ENCODE measurements at places on chromosomes 6 and 20.
A peak's percentile ranks its signal among the peaks of the same experiment; 100 is the strongest.

DNA sequence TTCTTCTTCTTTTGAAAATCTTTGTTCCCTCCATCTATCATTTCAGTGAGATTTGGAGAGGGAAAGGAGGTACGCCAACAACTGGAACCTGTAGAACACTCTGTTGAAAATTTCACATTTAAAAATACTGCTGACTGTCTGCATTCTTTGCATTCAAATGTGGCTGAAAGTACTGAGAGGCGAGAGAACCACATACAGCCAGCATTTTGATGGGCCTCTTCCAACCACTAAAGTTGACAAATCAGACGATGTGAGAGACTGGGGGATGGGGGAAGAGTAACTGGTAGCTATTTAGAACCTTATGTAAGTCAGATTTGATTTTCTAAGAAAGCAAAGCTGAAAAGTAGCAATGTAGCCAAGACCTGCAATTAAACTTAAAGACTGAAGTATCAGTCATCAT, 77.5 kb downstream of the FKBP5 start:
- DNase-seq = no peak

DNA sequence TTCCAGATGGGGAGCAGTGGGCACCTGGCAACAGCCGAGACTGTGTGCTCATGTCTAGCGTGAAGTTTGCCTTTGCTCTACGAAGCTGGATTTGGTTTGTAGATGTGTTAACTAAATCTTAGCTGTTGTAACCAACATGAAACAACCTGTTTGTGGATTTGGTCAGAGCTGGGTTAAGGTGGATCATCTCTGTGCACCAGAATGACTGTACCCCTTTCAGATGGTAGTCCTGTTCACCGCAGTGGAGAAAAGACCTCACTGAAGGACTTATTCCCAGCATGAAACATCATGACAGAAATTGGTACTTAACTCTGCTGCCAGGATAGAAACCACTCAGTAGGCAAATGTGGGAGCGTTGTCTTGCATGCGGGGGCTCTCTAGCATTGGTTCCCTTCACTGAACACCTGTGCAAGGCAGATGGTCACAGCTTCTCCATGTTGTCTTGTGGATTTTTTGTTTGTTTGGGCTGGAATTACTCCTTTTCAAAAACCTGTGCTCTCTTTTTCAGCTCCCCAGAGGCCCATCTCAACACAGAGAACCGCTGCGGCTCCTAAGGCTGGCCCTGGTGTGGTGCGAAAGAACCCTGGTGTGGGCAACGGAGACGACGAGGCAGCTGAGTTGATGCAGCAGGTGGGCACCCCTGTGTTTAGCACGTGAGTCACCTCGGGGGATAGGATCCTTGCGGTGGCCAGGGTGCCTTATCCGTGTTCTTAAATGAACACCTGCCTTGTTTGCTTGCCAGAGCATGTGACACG, 19.3 kb upstream of the EFCAB8 start:
- no peak for DNase-seq

DNA sequence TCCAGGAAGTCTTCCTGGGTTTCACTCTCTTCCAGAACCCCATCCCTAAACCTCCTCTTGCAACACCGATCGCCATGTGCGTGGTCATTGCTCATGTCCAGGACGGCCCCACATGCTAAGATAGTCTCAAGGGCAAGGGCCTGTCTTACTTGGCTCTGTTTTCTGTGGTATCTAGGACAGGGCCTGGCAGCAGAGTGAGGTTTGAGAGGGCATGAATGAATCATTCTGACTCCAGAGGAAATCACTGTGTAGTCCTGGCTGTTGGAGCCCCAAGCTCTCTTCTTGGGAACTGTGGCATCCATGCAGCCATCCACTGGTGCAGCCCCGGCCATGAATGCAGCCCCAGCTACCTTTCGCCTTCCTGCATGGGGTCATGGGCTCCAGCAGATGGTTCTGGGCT, 12.4 kb downstream of the SIRPA start:
- no peak for DNase-seq

- no peak for DNase-seq
Measured at GRCh38 chr6:166029506-166029905, 138.1 kb downstream of the TBXT start.

DNA sequence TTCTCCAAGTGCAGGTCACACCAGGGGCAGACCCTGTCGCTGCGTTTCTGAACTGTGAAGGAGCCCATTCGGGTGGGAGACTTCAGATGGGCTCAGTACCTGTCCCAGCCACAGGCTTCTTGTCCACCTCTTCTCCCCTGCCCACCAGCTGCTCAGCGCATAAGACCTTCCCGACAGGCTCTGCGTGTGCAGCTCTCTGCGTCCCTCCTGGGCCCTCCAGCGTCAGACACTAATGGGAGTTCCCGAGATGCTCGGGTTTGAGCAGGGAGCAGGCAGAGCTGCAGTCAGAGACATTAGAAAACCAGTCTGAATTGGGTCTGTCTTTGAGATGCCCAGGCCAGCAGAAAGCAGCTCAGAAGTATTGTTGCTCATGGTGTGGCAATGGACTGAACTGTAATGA, 50.4 kb downstream of the TCP11 start:
- no peak for DNase-seq

GRCh38 chr6:143026696-143027449, 33.8 kb upstream of the AIG1 start:
- peak; percentile 20 for DNase-seq

DNA sequence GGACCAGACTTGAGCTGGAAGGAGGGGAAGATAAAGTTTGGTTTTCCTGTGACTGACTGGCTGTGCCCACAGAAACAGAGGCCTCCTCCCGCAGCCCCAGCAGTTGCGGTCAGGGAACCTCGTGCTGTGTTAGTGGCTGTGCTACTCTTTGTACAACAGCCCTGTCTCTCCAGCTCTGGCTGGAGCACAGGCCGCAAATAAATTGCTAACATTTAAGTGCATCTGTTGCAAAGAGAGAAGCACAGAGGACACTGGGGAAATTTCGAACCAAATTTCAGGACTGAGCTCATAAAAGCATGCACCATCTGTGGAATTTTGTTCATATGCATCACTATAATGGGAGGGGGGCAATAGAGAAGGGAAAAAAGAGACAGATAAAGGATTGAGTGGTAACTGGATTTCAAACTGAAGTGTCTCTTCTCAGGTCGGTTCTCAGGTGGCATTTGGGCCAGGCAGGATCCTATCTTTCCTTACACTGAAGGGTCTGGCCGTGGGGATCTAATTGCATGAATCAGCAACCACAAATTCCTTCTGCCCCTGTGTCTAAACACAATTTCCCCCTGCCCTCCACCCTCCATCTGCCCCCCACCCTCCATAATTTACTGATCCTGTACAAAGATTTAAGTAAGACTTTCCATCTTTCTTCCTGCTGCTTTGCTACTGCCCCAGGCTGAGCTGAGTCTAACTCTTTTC, 88.9 kb upstream of the ATXN1 start:
- no peak for DNase-seq

GRCh38 chr6:167825332-167826229, 1.1 kb upstream of the AFDN start:
- peak; percentile 75 for DNase-seq

DNA sequence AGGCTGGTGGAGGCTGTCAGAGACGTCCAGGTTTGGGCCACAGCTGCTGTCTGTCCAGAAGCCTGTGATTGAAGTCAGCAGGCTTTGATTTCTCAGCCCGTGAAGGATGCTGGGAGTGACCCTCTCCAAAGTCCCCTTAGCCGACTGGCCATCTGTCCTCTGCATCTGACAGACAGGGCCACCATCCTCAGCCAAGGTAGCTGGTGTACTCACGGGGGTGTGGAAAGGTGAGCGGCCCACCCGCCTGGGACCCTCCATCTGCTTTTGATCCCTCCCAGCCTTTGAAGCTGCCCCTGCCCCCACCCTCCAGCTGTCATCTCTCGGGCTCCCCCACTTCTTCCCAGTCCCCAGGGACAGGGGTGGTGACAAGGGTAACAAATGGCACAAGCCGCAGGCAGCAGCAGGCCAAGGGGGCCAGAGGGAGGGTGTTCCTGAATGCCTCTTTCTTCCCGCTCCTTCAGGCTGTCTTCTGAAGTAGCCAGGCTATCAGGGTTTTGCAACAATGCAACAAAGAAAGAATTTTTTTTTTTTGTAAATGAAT, 84.4 kb downstream of the EYA2 start:
- DNase-seq = peak; percentile 61

- DNase-seq = no peak
Measured at GRCh38 chr6:56875961-56876360, 78.9 kb upstream of the BEND6 start.

DNA sequence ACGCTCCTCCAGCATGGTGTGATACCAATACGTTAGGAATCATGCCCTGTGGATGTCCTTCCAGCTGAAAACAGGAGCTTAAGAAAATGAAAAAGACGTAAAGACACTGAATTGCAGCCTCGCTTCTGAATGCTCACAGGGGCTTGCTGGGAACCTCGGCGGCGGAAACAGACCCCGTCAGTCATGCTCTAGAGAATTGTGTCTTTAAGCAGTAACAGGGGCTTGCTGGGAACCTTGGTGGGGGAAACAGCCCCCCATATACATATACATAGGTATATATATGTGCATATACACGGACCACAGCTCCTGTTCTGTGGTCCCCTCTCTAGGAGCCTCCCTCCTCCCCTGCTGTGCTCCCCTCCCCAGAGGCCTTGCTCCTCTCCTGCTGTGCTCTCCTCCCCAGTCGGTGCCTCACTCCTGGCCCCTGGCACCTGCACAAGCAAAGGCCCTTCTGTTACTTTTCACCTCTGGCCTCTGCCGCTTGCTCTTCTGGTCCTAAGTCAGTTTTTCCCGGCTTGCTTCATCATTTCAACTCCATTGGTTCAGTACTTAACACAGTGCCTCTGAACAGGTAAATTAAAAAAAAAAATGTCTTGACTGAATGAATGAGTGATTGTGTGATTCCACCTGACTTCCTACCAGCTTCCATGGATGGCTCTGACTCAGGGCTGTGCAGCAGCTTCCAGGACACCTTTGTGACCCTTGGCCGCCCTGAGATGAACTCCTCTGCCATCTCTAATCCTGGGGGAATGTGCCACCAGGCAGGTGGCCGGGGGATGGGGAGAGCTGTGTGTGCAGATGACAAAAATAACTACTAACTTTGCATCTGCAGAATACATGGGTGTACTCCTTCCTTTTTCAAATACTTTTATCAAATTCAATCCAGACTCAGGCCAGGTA, 246.1 kb downstream of the SMOC2 start:
- DNase-seq = no peak

GRCh38 chr6:125789167-125789566, 1.6 kb upstream of the NCOA7 start:
- DNase-seq = no peak

DNA sequence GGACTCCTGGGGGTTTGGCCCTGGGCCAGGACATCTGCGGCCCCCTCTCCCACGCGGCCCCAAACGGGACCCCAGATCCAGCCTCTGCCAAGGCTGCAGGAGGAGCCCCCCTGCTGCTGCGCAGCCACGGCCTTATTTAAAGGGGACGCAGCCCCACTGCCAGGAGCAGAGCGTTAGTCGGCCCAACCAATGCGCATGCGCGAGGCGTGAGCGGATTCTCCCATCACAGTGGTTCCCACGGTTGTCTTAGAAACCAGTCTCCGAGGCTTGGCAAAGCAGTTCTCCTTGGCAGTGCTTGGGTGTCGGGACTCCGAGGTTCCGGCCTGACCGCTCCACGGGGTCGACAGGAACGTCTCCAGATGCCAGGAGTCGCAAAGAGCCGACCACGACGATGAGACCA, 288.3 kb upstream of the ZNF337 start:
- DNase-seq = no peak

- no peak for DNase-seq
Measured at GRCh38 chr6:126113261-126113660, 126.9 kb downstream of the TRMT11 start.

- peak; percentile 93 for DNase-seq
Measured at GRCh38 chr6:90296341-90297114, at the start of gene BACH2. BACH2 (minus strand) TSS chr6:90296843; CDS start chr6:90008844, 287,999 bp downstream.

DNA sequence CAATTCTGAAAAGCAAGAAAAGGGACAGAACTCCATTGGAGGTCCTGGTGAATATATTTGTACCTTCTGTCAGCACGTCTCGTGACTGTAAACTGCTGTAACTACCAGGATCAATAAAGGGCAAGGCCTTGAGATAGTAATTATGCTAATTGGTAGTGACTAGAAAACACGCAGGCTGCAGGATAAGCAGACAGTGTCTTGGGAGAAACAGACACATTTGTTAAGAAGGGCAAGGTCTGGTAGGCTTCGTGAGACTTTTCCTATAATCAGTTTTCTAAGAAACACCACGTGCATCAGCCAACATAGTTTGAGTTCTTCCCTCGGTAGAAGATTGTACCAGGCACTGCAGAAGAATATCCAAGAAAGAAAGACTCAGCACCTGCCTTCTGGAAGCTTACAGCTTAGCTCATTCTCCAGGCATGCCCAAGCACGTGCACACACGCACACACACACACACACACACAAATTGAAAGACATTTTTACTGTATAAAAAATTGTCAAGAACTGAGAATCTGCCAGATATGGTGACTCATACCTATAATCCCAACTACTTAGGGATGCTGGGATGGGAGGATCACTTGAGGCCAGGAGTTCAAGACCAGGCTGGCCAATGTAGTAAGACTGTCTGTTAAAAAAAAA, 167.0 kb upstream of the SASH1 start:
- no peak for DNase-seq

- no peak for DNase-seq
Measured at GRCh38 chr6:4747588-4747987, 28.6 kb upstream of the CDYL start.

- no peak for DNase-seq
Measured at GRCh38 chr6:71153755-71154325, 134.8 kb upstream of the OGFRL1 start.

- DNase-seq = peak; percentile 10
Measured at GRCh38 chr6:53432318-53433161, 83.8 kb upstream of the ELOVL5 start.

- no peak for DNase-seq
Measured at GRCh38 chr6:28720357-28721231, 194.9 kb downstream of the GPX5 start.

DNA sequence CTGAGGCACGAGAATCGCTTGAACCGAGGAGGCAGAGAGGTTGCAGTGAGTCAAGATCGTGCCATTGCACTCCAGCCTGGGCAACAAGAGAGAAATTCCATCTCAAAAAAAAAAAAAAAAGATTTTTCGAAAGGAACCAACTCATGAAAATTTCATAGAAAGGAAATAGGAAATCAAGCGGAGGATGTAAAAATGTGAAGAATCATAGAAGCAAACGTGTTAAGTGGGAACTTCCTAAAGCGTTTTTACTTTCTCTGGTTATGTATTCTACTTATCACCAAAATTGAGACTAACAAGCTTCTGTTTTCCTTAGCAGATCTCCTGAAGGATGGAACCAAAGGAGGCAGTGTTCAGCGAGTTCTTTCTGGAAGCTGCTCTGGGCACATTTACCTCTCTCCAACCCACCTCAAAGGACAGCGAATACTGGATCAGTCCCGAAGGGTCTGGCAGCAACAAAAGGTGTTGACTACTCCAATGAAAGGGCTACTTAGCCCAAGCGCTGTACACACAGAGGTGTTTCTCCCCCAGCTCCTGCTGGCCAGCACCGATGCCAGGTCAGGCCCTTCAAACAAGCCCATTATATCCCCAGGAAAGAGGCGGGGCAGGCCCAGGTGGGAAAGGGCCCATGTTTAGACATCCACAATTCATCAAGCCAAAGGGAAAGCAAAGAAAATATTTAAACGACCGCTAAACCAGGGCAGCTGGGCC, 327.5 kb upstream of the JARID2 start:
- no peak for DNase-seq
